Mesothelial cell of epicardium (in vitro differentiated cells): ENCODE measurements at places on chromosomes 16 and 17.

DNA sequence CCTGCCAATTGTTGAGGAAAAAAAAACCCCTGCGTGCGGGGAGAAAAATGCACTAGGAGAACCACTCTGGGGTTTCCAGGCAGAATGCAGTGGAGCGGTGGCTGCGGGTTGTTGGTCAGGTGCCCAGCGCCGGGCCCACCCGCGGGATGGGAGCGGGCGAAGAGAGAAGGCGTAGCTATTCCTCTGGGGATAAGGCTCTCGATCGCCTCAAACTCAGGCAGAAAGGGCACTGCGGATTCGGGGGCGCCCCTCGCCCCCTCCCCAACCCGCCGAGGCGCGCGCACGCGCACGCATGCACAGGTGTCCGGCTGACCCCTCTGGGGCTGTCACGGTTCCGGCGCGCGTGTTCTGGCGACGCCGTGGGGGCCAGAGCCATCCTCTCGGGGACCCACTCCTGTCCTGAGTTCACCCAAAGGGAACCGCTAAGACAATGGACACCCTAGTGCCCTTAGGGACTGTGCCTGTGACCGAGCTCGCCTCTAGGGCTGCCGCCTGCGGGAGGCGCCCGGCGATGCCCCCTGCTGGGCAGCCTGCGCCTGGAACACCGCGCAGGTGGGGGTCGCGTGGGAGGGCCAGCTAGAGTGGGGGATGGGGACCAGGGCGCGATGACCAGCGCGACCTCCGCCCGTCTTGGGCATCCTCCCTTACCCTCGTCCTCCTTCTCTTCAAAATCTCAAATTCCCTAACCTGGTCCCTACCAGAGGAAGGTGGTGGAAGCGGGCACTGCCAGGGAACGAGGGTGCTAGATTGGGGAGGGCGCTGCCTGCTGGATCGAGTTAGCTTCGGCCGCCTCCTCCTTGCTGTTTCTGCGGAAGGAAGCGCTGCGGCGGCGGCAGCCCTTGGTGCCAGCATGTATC lies 14.4 kb upstream of the CBX8 start:
- no peak for DNase-seq

DNA sequence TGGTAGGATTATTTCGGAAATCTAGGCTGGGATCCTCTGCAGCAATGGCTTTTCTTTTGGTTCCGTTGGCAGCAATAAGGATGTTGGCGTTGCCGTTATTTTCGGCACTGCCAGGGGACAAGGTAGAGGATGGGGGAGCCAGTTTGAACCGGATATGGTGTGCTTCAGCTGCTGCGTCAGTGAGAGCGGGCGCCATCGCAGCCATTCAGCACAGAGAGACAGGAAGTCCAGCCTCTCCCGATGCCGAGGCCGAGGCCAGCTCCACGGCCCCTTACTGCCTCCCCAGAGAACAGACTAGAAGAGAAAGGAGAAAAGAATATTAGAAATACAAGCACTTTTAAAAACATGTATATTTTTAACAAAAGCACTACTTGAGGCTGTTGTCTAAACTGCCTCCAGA lies 21.3 kb downstream of the KANSL1 start:
- no peak for DNase-seq

DNA sequence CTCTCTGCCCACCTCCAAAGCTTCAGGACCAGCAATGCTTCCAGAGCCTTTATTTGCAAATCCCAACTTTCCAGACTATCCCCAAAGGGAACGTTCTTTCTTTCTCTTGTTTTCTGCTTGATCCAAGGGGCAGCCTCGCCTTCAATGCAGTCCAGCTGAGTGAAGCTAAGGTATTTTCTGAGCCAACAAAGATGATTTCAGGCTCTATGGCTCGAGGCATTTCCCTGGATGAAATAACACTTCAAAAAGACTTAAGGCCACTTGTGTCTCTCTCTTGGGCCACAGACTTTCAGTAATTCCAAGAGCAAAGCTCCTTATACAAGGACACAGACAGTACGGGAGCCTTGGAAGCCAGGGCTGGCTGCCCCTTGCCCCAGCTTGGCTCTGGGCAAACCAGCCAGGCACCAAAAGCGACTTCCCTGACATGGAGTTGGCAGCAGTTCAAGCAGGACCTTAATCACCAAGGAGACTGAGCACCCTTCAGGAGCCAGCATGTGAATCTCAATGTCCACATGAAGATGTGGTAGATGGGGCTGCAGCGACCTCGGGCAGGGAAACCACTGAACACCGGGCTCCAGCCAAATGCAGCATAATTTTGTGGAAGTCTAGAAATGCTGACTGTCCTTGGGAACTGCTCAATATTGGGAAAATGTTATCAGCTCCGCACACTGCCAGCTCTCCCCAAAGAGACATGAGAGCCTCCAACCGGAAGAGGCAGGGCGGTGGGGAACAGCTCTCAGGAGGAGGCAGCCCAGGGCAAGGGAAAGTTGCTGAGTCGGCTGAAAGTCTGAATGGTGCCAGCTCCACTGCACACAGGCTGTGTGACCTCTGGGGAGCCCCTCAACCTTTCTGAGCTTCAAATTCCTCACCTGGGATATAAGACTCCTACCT lies 39.0 kb downstream of the TK2 start:
- no peak for DNase-seq

GRCh38 chr16:57634171-57634570 lies 5.7 kb downstream of the ADGRG1 start:
- no peak for DNase-seq

- no peak for DNase-seq
Observed at GRCh38 chr17:70091696-70092095, 16.7 kb downstream of the KCNJ16 start.
